Dermis lymphatic vessel endothelial cell (primary cell): ENCODE measurements at places on chromosomes 3 and 15. TPM values are rescaled to one million over a fixed set of nuclear protein-coding genes. Genes with fewer than 3 reads are reported as not detected.

Gene AGBL1
- total RNA-seq = not detected in 2 replicates

Gene CCDC39
- under 0.01 TPM in 1 of 2 replicates, not detected in the other for total RNA-seq

Gene DNAJB11
- total RNA-seq = 51.0 and 59.7 TPM in 2 replicates

Gene QTRT2
- 26.0 and 26.7 TPM in 2 replicates for total RNA-seq

Gene NECTIN3
- total RNA-seq = 63.1 and 87.3 TPM in 2 replicates

Gene CCDC80
- 10.0 and 17.3 TPM in 2 replicates for total RNA-seq

Gene SAMD7
- total RNA-seq = not detected in 2 replicates

Gene PLOD2
- total RNA-seq = 52.7 and 99.7 TPM in 2 replicates

Gene GOLGA8T
- 0.09 TPM in 1 of 2 replicates, not detected in the other for total RNA-seq

Gene PLA2G4D
- total RNA-seq = not detected in 2 replicates

Gene SEC22C
- 84.9 and 105 TPM in 2 replicates for total RNA-seq

Gene SMAD6
- 11.6 and 19.9 TPM in 2 replicates for total RNA-seq

Gene COL6A6
- total RNA-seq = not detected in 2 replicates

Gene ZBTB47
- 17.5 and 21.8 TPM in 2 replicates for total RNA-seq

Gene GPR27
- total RNA-seq = not detected in 2 replicates

Gene STRA6
- 0.11 TPM in 1 of 2 replicates, not detected in the other for total RNA-seq

Gene ADAMTSL3
- total RNA-seq = 25.6 and 28.8 TPM in 2 replicates

Gene PRR23A
- total RNA-seq = not detected in 2 replicates

Gene LINGO1
- total RNA-seq = 0.09 and 0.33 TPM in 2 replicates

Gene STT3B
- total RNA-seq = 149 and 152 TPM in 2 replicates

Gene RTP3
- total RNA-seq = not detected in 2 replicates

Gene KNG1
- not detected in 2 replicates for total RNA-seq

Gene CTXN2
- total RNA-seq = not detected in 2 replicates

Gene CCNB2
- 6.8 and 9.1 TPM in 2 replicates for total RNA-seq

Gene EPHA3
- total RNA-seq = under 0.01 and 0.11 TPM in 2 replicates

Gene APOD
- total RNA-seq = 13.5 and 20.3 TPM in 2 replicates

Gene IL1RAP
- 2.8 and 3.0 TPM in 2 replicates for total RNA-seq

Gene SLC30A4
- 8.5 and 8.8 TPM in 2 replicates for total RNA-seq

Gene SMCO1
- total RNA-seq = not detected in 2 replicates

Gene CMTM6
- total RNA-seq = 115 and 118 TPM in 2 replicates

Gene DCLK3
- total RNA-seq = not detected in 2 replicates

Gene POMGNT2
- total RNA-seq = 3.4 and 4.0 TPM in 2 replicates

Gene CCDC54
- not detected in 2 replicates for total RNA-seq

Gene MITF
- total RNA-seq = 4.7 and 7.8 TPM in 2 replicates

Gene TRH
- not detected in 2 replicates for total RNA-seq

Gene UQCC5
- total RNA-seq = 4.6 and 8.7 TPM in 2 replicates

Gene ITIH1
- not detected in 2 replicates for total RNA-seq

Gene C3orf85
- total RNA-seq = not detected in 2 replicates

Gene WDR93
- not detected in 2 replicates for total RNA-seq

Gene RASL12
- not detected in 2 replicates for total RNA-seq

Gene GOLGA6L25
- not detected in 2 replicates for total RNA-seq
